ENCODE measurements at places on chromosomes 12 and 14. TPM values are rescaled to one million over a fixed set of nuclear protein-coding genes. Genes with fewer than 3 reads are reported as not detected.

PPP1R3E gene
- 5.6 TPM for total RNA-seq

TAS2R43 gene
- total RNA-seq = not detected

PTCSC3 gene
- total RNA-seq = not detected

NGB gene
- total RNA-seq = not detected

HNF1A gene
- total RNA-seq = not detected

DNA sequence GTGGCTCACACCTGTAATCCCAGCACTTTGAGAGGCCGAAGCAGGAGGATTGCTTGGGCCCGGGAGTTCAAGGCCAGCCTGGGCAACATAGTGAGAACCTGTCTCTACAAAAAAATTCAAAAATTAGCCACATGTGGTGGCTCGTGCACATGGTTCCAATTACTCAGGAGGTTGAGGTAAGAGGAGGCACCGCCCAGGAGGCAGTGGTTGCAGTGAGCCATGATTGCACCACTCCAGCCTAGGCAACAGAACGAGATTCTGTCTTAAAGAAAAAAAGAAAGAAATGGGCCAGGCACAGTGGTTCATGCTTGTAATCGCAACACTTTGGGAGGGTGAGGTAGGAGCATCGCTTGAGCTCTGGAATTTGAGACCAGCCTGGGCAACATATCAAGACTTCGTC lies 33.5 kb downstream of the MAP1LC3B2 start:
- no peak overlapping the region for H3K4me3 ChIP-seq
- no peak for DNase-seq
- H3K27ac ChIP-seq = no peak overlapping the region
- no peaks in the 10 kb centered on the region for H3K36me3 ChIP-seq
- peaks cover 20% of the 10 kb centered on the region for H3K4me1 ChIP-seq

DNA sequence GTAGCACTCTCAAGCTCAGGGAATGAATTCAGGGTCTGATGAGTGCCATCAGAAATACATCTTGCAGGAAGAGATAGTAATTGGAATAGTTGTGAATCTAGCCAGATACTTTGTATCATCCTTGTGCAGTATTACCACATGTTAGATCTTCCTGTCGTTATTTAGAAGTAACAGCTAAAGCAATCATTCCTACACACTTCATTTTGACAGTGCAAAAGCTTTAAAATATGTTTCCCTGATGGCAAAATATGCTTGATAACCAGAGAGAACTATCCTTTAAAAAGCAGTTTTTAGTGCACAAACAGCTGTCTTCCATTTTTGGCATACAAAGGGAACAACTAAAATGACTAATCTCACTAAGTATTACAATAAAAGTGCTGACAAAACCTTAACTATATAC lies 149.5 kb upstream of the SLC38A2 start:
- H3K36me3 ChIP-seq = no peaks in the 10 kb centered on the region
- no peaks in the 10 kb centered on the region for H3K27me3 ChIP-seq
- no peak overlapping the region for H3K4me3 ChIP-seq
- no peak overlapping the region for H3K27ac ChIP-seq
- no peak for DNase-seq

DNA sequence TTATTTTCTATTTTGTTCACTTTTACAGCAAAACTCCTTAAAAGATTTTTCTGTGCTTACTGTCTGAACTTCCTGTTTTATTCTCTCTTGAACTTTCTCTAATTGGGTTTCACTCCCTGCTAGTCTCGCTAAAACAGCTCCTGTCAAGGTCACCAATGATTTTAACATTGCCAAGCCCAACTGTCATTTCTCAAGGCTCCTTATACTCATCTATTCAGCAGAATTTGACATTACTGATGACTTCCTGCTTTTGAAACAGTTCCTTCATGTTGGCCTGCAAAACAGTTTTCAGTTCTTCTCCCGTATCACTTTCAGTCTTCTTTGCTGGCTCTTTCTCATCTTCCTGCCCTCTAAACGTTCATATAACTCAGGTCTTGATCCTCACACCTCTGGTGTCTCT lies 268.5 kb upstream of the USP15 start:
- no peak for DNase-seq
- H3K4me1 ChIP-seq = no peaks in the 10 kb centered on the region
- H3K27me3 ChIP-seq = no peaks in the 10 kb centered on the region
- H3K27ac ChIP-seq = no peak overlapping the region

DNA sequence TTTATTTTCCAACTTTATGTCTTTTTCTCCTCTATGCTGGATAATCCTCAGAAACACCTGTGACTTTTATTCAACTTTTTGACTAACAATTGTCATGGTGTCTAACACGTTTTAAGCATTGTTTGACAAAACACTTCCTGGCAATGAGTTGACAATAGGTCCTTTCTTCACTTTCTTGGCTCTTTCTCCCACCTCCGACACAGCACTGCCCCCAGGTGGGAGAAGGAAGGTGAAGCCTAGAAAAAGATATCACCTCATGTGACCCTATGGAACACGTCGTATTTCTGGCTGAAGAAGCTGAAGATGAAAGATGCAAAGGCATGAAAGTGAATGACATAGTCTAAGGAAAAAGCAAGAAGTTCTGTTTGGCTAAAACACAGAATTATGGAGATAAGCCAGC lies 430.0 kb downstream of the ETNK1 start:
- H3K27ac ChIP-seq = no peak overlapping the region
- no peak overlapping the region for H3K4me3 ChIP-seq
- peak; percentile 8 for DNase-seq

- H3K36me3 ChIP-seq = no peaks in the 10 kb centered on the region
- no peaks in the 10 kb centered on the region for H3K4me1 ChIP-seq
- no peak overlapping the region for H3K27ac ChIP-seq
- H3K4me3 ChIP-seq = no peak overlapping the region
These were observed 3.8 kb upstream of the ANKRD33 start for GRCh38 chr12:51883998-51884675.

GRCh38 chr14:97274626-97275025 lies 477.4 kb downstream of the VRK1 start:
- no peak overlapping the region for H3K27ac ChIP-seq
- no peak for DNase-seq
- no peak overlapping the region for H3K4me3 ChIP-seq

GRCh38 chr12:39329876-39330275 lies 113.0 kb downstream of the KIF21A start:
- H3K4me3 ChIP-seq = no peak overlapping the region
- no peaks in the 10 kb centered on the region for H3K27me3 ChIP-seq
- H3K27ac ChIP-seq = no peak overlapping the region
- peaks cover 14% of the 10 kb centered on the region for H3K36me3 ChIP-seq

- H3K27me3 ChIP-seq = peaks cover 18% of the 10 kb centered on the region
- no peak overlapping the region for H3K4me3 ChIP-seq
- DNase-seq = peak; percentile 16
- H3K4me1 ChIP-seq = no peaks in the 10 kb centered on the region
- no peaks in the 10 kb centered on the region for H3K36me3 ChIP-seq
These were observed 156.8 kb upstream of the TMEM260 start for GRCh38 chr14:56422703-56423213.

DNA sequence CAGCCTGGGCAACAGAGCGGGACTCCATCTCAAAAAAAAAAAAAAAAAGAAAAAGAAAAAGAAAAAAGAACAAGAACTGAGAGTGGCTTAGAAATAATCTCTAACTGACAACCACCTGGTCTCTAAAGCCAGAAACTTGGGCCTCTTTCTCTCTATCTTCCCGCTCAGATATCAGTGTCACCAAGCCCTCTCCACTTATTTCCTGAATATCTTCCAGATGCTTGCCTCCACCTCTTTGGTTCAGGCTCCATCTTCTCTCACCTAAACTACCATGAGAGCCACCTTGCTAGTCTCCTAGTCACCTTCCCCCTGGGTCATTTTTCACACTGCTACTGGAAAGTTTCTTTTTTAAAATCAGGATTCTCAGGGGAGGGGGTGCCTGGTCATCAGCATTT lies 1.8 kb upstream of the TM9SF1 start:
- no peak for DNase-seq
- H3K4me1 ChIP-seq = peaks cover 26% of the 10 kb centered on the region
- H3K27ac ChIP-seq = peak overlapping the region; percentile 30
- H3K4me3 ChIP-seq = no peak overlapping the region
- H3K27me3 ChIP-seq = no peaks in the 10 kb centered on the region
- H3K36me3 ChIP-seq = peaks cover 6% of the 10 kb centered on the region

- no peak for DNase-seq
- no peaks in the 10 kb centered on the region for H3K27me3 ChIP-seq
- H3K4me1 ChIP-seq = no peaks in the 10 kb centered on the region
These were observed 44.1 kb downstream of the PRIMA1 start for GRCh38 chr14:93744176-93744575.
